ENCODE measurements at places on chromosomes 4 and X. TPM values are rescaled to one million over a fixed set of nuclear protein-coding genes. Genes with fewer than 3 reads are reported as not detected.
A peak's percentile ranks its signal among the peaks of the same experiment; 100 is the strongest.

GRCh38 chr4:124861761-124862160 is 149.2 kb upstream of the ANKRD50 start:
- DNase-seq, result no peak

- no peak for DNase-seq
Measured at GRCh38 chrX:50697691-50698090, 116.3 kb downstream of the SHROOM4 start.

DNA sequence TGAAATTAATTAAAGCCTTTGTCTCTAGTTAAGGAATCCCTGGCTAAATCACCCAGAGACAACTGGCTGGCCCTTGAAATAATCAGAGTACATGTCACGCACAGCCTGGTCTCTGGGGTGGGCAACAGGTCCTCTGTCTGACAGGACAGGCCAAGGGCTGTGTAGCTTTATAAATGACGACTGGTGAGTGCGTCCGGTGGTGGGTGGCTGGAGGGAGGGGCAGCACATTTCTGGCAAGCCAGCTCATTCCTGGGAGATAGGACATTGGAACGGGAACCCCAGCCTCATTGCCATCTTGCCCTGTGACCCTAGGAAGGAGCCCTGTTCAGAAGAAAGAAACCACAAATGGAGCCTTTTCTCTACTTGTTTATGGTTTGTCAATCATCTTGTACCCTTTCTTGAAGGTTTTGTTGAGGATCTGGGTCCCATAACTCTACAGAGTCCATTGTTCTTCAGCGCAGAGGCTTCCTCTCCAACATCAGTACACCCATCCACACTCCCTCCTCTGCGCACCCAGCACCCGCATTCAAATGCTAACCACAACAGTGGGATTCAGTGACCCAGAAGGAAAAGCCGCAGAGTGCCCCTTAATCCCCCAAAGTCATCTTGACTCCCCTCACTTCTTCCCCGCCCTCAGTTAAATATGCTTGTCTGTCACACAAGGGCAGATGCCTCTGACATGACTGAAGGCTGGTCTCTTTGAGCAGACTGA is 368.1 kb downstream of the UNC5C start:
- DNase-seq, result no peak

DNA sequence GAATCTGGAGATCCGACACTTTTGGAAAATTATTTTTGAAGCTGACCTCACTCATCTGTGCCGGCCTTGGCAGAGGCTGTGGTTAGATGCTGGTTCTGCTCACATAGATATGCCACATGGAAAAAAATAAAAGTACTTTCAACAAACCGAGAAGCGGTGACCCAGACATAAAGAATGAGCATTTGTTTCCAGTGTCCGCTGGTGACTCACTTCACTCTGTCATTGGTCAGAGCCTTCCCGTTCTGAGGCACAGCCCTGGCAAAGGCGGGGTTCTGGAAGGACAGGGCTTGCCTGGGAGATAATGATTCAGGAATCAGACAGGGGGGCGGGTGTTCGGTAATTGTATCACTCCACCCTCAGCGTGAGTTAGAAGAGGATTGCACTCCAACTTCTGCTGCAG is 172.4 kb upstream of the MXRA5 start:
- no peak for DNase-seq

GRCh38 chr4:94451695-94452475 is at the start of gene PDLIM5:
Gene PDLIM5, plus strand, starts transcription at chr4:94451942. Its CDS starts 3,347 bp downstream, at chr4:94455289.
- DNase-seq, result peak; percentile 91

DNA sequence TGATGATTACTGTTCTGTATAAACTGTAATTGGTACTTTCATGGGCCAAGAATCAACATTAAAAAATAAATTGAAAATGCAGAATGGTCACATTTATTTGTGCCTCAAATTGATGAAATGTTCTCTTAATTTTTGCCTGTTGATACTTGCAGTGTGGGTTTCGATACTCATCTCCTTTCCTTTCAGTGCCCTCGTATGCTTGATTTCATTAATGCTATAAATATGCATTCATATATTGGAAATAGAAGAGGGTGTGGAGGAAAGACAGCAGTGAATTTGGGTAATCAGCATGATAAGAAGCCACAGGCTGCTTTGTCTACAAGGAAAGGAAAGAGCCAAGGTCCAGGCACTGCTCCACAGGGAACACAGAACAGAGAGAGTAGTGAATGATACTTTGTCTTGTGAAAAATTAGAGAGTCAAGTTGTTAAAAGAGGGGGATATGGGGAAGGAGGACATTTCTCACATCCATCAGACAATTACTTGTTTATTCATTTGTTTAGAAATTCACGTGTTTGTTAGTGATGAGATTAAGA is 1.0 kb upstream of the DDX60 start:
- no peak for DNase-seq

- no peak for DNase-seq
Measured at GRCh38 chr4:88223516-88223915, 60.8 kb downstream of the PPM1K start.

Gene PNMA6F
- polyA plus RNA-seq, result 0.15 TPM

Gene GRXCR1
- polyA plus RNA-seq, result not detected

Measured in left kidney (tissue), 8 donors.